GM10248 (cell line): ENCODE measurements at places on chromosomes 6 and 20.

- DNase-seq = peak; percentile 67
Observed at GRCh38 chr6:158653577-158654354, 3.9 kb downstream of the SYTL3 start.

- DNase-seq = no peak
Observed at GRCh38 chr6:18465410-18466154, 78.4 kb downstream of the RNF144B start.

GRCh38 chr6:32785781-32786533 is 22.6 kb upstream of the HLA-DQB2 start:
- peak; percentile 53 for DNase-seq

DNA sequence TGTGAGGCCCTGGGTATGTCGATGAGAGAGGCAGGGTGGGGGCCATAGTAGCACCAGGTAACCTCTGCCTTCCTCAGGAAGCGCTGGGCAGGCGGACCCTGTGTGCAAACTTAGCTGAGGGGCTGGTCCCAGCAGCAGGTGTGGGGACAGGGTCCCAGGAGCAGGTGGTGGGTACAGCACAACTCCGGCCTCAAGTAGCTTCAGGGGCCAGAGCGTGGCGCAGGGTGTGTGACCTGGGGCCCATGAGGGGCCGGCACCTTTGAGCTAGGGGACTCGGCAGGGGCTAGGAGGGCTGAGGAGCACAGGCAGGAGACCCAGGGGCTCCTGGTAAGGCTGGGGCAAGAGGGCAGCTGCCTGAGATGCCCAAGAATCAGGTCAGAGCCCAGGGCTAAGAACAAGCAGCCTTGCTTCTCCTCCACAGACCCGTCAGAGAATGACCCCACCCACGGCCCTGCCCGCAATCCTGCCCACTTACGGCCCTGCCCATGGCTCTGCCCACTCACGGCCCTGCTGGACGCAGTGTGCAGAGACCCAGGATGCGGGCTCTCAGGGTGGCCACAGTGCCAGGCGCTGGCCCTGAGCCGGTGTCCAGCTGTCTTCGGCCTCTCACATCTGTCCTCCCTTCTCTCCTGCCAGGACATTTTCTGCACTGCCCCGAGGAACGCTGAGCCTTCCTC is 30.9 kb downstream of the CHRNA4 start:
- DNase-seq = no peak

- DNase-seq = no peak
Observed at GRCh38 chr6:155219299-155219698, 44.5 kb upstream of the CLDN20 start.

- DNase-seq = peak; percentile 18
Observed at GRCh38 chr20:53656293-53657202, 62.9 kb upstream of the ZNF217 start.

DNA sequence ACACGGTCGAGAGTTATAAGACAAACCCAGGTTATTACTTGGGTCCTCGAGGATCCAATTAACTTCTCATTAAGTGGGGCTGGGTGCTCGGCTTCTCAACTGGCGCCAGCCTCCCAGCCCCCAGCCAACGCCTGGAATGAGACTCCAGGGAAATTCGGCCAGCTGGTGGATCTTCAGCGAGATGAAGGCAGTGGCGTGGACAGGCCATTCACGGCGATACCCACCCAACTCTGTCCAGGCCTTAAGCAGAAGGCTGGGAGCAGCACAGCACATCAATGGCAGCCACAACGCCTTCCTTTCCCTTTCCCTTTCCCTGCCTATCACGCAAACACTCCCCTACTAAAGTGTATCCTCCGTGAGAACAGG is 868 bp downstream of the METTL24 start:
- no peak for DNase-seq

- no peak for DNase-seq
Observed at GRCh38 chr20:36717657-36718056, 28.2 kb downstream of the NDRG3 start.

DNA sequence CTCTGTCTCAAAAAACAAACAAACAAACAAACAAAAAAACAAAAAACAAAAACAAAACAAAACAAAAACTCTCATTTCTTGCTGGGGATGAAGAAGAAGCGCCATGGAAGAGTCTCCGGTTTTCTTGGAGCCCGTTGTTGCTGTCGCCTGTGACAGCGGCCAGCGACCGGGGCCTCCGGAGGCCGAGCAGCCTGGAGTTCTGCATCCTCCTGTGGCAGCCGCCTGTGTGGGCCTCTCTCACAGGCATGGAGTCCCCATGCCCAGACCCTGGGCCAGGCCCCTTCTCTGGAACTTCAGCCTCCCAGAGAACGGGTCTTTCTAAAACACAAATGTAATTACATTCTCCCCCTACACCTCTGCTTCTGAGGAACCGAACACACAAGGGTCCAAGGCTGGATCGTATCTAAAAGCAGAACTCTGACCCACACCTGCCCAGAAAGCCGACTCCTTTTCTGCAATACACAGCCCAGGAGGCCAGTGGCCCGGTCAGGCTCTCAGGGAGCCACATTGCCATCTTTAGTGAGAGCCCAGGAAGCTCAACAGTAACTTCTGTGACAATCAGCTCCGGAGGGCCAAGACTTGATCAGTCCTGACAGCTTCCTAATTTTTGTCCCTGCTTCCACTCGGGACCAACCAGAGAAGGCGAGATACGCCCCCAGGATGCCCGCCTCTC is 18.5 kb downstream of the DACT2 start:
- DNase-seq = no peak

DNA sequence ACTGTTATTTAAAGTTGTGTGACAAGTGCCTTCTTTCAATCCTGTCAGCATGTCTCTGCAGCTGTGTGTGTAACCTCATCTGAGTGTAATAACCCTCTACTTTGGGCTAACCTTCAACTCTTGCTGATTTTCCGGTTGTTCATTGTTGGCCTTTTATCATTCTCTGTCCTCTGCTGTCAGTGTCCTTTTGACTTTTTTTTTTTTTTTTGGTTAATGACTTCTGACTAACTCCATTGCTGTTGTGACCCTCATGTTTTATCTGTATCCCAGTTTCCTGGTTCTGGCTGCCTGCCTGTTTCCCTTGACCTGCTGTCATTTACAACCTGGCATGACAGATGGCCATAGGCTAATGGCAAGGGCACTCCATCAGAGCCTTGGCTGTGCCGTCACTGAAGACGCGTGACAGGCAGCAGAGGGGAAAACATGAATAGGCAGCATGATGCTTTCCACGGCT is 145.7 kb upstream of the MAN1A1 start:
- no peak for DNase-seq

DNA sequence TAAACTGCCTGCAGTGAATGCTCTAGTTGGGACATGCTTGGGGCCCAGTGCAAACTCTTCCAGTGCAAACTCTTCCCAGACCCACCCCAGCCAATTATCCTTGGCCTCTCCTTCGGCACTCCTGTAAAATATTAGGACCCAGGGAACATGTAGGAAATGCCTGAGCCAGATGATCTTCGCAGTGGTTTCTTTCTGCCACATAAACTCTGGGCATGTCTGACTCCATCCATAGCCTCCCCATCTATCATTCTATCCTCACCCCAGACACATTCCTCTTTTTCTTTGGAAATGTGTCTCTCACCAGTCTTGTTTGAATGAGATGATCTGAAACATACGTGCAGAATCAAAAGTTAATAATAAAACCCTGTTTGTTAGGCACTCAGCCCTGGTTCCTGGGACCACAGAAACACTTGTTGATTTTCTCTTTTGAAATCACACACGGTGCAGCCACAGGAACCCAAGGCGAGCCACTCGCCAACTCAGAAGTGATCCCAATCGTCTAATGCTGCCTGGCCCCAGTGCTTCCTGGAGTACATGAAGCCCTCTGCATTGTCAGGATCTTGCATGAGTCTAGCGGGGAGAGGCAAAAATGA is 108.9 kb upstream of the CST7 start:
- DNase-seq = no peak

DNA sequence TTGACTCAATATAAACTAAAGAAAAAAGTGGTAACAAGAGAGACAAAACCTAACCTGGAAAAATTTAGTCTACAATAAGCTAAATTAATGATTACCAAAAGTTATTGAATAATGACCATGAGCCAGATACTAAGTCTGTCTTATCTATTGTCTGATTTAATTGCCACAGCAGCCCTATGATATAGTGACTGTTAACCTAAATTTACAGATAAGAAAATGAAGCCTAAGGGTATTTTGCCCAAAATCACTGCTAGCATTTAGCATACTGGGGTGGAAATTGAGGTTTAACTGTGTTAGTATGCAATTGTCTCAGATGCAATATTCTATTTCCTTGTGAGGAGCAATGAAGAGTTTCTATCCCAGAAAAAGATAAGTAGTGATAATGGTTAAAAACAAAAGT is 361.0 kb upstream of the EYS start:
- DNase-seq = no peak

DNA sequence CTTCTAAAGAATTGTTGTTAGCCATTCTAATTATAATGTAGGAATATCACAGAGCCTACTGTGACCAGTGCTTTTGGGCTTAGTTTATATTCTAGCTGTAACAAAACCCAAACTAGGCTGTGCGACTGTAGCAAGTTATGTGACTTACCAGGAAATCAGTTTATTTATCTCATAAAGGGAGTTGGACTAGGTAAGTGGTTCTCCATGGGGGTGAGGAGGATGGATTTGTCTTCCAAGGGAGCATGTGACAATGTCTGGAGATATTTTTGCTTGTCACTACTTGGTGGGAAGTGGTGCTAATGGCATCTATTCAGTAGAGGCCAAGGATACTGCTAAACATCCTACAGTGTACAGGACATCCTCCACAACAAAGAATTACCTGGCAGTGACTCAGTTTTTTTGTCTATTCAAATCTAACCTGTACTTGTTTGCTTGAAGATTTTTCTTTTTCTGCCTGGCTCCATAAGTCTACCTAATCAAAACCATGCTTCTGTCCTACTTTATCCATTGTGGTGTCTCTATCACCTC is 32.5 kb downstream of the ZFAND3 start:
- no peak for DNase-seq

DNA sequence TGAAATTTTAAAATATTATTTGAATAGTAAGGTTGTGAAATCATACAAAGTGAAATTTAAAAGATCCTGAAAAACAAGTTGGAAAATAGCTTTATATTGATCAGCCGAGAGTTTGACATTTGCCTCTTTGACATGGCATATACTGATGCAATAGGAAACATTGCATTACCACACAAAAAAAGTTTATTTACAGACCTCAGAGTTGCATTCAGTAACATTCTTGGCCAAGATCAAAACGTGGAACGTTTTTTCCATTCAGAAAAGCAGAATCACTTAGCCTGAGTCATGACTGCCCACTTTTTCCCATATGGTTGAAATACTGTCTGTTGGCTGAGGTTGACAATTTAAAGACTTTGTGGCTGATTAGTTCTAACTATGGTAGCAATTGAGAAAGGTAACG is 55.1 kb upstream of the BACH2 start:
- no peak for DNase-seq

DNA sequence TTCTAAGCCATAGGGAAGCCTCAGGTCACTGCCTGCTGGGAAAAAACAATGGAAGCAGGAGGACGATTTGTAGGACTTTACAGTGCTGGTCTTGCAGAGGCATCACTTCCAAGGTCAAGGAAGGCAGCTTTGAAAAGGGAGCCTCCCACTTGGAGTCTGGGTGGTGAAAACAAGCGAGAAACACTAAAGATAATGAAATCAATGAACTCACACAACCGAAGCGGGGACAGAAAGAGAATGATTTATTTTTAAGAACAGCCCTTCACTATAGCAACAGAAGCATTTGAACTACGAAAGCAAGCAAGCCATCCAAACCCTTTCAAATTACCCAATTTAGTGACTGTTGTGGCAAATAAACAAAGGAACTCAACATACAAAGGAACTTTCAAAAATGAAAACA is 227.5 kb downstream of the THBS2 start:
- no peak for DNase-seq

- DNase-seq = no peak
Observed at GRCh38 chr6:38064431-38064830, 244.9 kb downstream of the ZFAND3 start.

GRCh38 chr20:33279261-33279910 is 3.6 kb upstream of the BPIFB1 start:
- no peak for DNase-seq

DNA sequence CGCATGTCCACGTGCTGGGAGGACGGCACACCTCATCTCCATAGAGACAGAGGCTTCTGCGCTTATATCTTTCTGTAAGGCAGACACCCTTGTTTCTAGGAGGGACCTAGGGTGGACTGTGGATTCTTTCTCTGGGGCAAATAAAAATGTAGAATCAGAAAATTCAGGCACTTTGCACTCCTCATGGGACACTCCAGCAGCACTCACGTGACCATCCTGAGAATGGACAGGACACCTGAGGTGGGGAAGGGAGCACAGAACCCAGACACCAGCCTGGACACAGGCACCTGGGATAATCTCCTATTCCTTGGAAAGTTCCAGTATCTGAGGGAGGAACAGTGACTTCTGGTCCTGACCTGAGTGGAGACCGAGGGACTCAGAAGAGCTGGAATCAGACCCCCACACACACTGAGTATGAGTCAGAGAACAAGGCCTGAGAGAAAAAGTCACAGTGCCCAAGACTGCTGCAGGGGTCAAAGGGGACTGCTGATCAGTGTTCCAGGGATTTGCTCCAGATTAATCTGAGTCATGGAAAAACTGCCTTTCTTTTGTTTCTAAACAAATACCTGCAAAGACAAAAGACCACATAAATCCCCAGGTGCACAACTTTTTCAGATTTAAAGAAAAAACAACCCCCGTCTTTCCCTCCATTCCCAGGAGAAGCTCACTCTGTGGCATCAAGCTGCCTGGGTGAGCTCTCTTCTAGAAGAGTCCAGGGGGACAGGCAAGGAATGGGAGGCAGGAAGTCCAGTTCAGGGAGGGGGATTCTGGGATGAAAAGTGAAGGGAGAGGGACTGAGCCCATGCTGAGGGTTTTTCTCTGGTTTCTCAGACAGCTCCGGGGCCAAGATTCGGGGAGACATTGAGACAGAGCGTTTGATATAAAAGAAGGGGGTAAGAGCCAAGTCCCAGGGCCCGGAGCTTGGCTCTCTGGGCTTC is 35.6 kb upstream of the MICB start:
- DNase-seq = no peak

GRCh38 chr6:38638941-38639497 is 710 bp downstream of the BTBD9 start:
- peak; percentile 38 for DNase-seq

- DNase-seq = peak; percentile 75
Observed at GRCh38 chr6:31681135-31681671, 336 bp upstream of the LY6G5C start.

DNA sequence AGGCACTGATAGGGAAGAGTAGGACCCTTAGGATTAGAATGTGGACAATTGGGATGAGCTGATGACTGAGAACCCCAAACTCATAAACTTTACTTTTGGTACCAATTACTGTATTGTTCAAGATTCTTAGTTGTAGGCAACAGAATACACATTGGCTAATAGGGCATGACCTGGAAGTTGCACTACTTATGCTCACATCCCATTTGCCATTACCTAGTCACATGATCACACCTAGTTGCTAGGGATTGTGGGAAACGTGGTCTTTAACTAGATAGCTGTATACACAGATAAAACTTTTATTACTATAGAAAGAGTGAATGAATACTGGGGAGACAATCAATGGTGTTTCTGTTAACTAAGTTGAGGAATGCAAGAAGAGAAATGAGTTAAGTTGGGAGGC is 113.4 kb upstream of the AKIRIN2 start:
- DNase-seq = no peak
